ENCODE measurements at places on chromosomes 1 and 21.

DNA sequence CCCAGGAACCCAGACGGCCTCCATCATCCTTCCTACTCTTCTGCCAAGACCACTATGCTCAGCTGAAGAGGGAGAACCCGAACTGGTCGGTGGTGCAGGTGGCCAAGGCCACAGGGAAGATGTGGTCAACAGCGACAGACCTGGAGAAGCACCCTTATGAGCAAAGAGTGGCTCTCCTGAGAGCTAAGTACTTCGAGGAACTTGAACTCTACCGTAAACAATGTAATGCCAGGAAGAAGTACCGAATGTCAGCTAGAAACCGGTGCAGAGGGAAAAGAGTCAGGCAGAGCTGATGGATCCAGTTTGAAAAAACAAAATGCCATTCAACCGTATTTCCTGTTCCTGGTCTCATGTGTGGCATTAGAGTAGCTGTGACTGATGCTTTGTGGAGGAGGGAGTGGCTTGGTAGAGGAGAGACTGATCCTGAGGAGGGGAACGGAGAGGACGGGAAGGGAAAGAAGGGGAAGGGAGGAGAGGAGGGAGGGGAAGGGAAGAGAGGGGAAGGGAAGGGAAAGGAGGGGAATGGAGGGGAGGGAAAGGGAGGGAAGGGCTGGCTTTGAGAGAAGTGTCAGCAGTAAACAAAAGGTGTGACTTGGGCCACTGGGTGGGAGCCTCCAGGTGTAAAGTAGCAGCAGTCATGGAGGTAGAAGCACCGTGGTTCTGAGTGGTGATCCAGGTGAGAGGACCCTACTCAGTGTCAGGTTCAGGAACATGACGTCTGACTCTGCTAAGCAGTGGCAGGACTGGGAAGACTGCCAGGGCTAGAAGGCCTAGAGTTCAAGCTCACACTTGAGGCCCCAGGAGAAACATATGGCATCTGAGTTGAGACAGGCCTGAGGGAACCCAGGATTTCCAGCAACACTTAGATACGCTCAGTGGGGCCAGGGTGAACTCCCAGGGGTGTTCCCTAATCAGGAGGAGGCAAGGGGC lies 846 bp downstream of the HMGB4 start:
- no peak for DNase-seq

- no peak for DNase-seq
These were observed 5.8 kb upstream of the LAMC2 start for GRCh38 chr1:183180218-183180617.

DNA sequence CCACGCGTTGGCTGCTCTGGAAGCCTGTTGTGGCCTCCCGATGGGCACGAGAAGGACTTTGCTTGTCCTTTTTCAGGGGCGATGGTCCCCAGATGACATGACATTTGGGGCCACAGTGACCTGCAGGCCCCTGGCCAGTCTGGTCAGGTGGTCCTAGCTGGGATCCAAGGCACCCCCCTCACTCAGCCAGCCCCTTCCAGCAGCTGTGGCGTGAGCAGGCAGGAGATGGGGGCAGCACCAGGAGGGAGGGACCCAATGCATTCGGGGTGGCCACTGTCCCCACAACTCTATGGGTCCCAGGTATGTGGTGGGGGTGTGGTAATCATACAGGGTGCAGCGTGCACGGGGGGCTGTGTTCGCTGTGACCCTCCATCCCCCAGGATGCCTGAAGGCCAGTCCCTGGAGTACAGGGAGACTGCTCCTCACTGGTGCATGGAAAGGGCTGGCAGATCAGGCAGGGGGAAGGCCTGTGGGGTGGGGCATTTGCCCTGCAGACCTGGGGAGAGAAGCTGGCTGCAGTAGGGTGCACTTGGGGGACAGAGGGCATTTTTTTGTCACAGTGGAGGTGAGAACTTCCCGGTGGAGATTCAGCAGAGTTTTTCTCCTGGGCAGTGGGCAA lies 31.7 kb downstream of the WNT3A start:
- DNase-seq, result no peak

GRCh38 chr1:53454019-53454418 lies 5.2 kb upstream of the DMRTB1 start:
- no peak for DNase-seq

- no peak for DNase-seq
These were observed 1.3 kb downstream of the EFCAB14 start for GRCh38 chr1:46717654-46718053.

- no peak for DNase-seq
These were observed at the start of gene MAP1LC3C for GRCh38 chr1:241999026-241999425. Gene MAP1LC3C (minus strand): TSS chr1:241999098. CDS start chr1:241999008, 90 bp downstream.

DNA sequence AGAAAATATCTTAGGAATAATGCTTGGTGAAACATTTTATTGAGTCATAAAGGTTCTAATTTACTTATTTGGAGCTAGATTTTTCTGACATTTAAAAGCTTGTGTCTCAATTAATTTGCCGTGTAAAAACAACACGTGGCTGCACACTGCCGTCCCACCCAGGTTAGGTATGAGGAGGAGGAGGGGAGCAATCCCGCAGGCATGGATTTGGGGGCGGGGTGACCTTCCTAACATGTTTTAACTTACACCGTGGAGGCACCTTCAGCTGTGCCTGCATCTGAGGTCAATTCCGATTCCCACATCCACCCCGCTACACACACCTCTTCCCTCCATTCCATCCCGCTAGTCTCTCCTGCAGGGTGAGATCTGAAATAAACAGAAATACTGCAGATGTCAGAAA lies 28.5 kb upstream of the UMODL1 start:
- no peak for DNase-seq

DNA sequence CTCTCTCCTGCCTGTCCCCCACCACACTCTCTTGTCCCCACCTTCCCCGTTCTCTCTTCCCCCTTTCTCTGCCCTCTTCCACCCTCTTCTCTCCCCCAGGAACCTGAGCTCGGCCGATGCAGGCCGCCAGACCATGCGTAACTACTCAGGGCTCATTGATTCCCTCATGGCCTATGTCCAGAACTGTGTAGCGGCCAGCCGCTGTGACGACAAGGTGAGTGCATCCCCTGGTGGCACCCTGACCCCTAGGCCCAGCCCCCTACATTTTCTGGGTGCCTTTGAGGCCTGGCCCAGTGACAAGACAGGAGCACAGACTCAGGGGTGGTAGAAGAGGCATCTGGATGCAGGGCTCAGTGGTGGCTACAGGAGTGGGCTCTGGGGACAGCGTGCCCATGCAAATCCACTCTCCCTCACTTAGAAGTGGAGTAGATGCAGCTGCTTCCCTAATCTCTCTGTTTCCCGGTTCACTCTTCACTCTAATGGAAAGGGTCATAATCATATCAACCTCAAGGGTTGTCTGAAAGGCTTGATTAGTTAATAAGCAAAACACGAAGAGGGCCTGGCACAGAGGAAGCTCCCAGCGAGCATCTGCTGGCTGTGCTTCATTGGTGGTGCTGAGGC lies 37.0 kb downstream of the PKP1 start:
- DNase-seq, result no peak

DNA sequence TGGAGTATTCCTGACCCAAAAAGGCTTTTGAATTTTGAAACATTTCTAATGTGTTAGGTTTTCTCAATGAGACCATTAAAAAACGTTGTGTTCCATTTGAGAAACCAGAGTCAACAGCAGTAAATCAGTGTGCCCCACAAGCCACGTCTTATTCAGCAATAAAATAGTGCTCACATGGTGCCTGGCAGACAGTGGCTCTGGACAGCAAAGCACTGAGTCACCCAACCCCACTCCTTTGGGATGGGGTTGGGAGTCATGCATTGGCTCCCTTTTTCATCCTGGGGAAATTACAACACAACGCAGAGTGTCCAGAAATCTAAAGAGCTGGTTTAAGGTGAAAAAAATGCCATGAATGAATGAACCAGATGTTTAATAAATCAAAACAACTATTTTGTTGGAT lies 46.5 kb downstream of the KCNJ15 start:
- DNase-seq, result no peak

- no peak for DNase-seq
These were observed 369.6 kb upstream of the ADGRL2 start for GRCh38 chr1:81430955-81431623.

GRCh38 chr1:4752059-4752458 lies 97.7 kb downstream of the AJAP1 start:
- DNase-seq, result no peak

DNA sequence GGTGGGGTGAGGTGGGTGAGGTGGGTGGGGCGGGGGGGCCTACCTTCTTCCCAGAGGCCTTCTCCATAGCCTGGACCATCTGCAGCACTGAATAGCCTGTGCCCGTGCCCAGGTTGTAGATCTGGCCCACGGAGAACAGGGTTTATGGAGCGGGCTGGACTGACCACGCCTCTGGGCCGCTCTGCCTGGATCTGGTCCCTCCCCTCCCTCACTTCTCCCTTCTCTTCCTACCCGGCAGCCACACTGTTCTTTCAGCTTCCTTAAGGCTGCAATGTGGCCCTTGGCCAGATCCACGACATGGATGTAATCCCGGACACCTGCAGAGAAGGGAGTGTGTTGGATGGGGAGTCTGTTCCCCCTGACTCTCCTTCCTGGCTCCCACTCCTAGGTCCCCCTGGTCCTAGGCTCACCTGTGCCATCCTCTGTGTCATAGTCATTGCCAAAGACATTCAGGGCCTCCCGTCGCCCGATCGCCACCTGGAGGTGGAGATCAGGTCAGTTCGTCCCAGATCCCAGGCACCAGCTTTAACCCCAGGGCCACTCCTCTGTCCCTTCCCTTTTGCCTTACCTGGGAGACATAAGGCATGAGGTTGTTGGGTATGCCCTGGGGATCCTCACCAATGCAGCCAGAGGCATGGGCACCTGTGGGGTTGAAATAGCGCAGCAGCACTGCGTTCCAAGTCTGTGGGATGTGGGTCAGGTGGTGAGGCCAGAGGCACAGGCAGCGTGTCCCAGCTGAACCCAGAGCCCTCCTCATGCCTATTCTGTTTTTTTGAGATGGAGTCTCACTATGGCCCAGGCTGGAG lies 3.9 kb downstream of the GALE start:
- no peak for DNase-seq

GRCh38 chr1:231814521-231814920 lies 187.9 kb downstream of the DISC1 start:
- DNase-seq, result no peak

GRCh38 chr1:167263819-167264464 lies 43.3 kb downstream of the POU2F1 start:
- no peak for DNase-seq

DNA sequence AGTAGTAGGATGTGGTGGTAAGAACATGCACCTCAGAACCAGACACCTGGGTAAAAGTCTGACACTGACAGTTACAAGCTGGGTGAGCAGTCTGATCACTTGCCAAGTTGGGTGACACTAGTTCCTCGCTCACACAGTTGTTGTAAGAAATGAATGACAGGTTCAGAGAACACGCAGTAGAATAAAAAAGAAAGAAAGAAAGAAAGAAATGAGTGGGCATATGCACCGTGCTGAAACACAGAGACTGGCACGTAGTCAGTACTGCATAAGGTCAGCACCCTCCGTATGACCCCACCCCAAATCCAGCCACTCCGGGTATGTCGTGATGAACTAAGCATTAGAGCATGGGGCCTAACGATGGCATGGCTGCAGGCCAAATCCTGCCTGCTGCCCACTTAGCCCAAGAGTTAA lies 90.6 kb downstream of the GLUL start:
- no peak for DNase-seq

GRCh38 chr21:46402421-46402820 lies 56.3 kb upstream of the DIP2A start:
- DNase-seq, result no peak

- DNase-seq, result no peak
These were observed 18.0 kb upstream of the PRKAA2 start for GRCh38 chr1:56627019-56627635.

- DNase-seq, result no peak
These were observed 183.6 kb upstream of the L1TD1 start for GRCh38 chr1:62011006-62011405.

DNA sequence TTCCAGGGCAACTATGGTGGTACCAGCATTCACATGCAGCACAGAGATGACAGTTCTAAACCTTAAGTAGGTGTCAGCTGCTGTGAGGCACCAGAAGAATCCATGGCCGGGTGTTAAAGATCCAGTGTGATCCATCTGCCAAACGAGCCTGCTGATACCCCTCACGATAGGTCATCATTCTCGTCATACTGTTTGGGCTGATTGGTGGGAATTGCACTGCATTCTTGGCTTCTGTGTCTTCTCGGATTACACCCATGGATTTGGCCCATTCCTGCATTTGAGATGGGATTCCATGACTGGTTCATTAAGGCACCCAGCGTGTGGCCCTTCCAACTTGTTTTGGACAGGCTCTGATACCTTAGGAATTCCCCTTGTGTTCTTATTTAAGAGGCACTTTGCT lies 55.2 kb downstream of the ST6GALNAC3 start:
- no peak for DNase-seq

DNA sequence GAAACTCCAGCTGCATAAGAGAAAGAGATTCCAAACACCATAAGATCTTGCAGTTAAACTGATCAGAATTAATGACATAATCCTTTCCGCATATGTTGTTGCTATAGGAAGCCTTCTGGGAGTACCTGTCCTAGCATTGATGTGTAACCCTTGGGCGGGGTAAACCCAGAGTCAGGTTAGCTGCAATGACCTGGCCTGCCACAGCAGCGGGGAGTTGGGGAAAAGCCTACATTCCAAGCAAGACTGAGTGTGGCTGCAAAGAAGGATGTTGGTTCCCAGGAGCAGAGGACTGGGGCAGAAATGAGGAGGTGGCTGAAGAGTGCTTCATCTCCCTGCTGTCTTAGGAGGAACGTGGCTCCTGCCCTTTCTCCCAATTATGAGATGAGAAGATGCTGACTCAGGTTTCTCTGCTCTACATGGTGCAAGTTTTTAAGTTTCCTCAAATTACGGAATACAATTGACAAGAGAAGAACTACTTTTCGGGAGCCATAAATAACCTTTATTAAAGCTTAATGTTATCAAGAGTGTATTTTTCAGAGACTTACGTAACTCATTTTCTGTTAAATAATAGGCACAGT lies 142.1 kb downstream of the RYR2 start:
- DNase-seq, result no peak

DNA sequence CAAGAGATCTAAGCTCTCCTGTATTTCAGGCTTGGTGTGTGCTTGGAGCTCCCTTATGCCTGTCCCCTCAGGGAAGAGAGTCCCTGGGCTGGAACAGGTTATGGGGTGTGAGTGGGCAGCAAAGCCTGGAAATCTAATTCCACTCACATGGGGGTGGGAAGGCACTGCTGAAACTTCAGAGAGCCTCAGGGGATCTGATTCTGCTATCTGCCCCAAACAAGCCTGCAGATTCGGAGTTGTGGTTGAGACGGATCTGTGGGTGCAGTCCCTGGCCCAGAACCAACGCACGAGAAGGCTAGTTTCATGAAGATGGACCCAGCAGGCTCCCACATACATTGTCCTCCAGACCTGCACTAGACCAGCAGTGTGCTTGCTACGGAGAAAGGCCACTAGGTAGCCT lies 2.9 kb downstream of the BLACAT1 start:
- no peak for DNase-seq

GRCh38 chr1:209356976-209357377 lies 226.5 kb upstream of the CAMK1G start:
- no peak for DNase-seq

GRCh38 chr21:39913706-39914305 lies 46.6 kb downstream of the PCP4 start:
- DNase-seq, result no peak

- no peak for DNase-seq
These were observed 233.0 kb upstream of the IRF2BP2 start for GRCh38 chr1:234842726-234843641.

- DNase-seq, result no peak
These were observed 53.9 kb downstream of the SELENOF start for GRCh38 chr1:86860020-86860419.

GRCh38 chr21:29725025-29725736 lies 214.6 kb downstream of the GRIK1 start:
- no peak for DNase-seq

All from D721Med (cell line).